Uterus (tissue), 4 donors: ENCODE measurements at places on chromosomes 5 and 9. TPM values are rescaled to one million over a fixed set of nuclear protein-coding genes. Genes with fewer than 3 reads are reported as not detected.

SMIM33 gene
- total RNA-seq, result not detected

BICD2 gene
- total RNA-seq, result 28.4 TPM

SLC25A2 gene
- total RNA-seq, result 2.4 TPM

GFRA3 gene
- 0.30 TPM for total RNA-seq

CRB2 gene
- 3.8 TPM for total RNA-seq

CPLANE1 gene
- 68.2 TPM for total RNA-seq

SMIM23 gene
- total RNA-seq, result not detected
